ENCODE measurements at places on chromosomes 3 and 15.
A peak's percentile ranks its signal among the peaks of the same experiment; 100 is the strongest.

DNA sequence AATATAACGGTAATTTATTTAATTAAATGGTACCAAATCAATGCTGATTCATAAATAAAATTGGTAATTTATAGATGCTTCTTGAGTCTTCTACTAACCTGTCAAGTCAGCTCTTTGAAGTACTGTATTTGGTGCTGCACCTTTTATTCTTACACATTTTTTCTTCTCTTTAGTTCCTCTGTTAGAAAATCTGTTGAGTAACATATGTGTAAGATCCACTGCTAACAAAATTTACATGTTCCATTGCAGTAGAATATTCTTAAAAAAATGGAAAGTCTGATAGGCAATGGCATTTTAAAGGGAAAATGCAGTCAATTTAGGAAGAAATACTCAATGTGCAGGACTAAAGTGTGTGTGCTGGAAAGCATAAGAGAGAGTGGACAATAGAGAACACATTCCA, 936.6 kb downstream of the ZPLD1 start:
- no peak for DNase-seq

DNA sequence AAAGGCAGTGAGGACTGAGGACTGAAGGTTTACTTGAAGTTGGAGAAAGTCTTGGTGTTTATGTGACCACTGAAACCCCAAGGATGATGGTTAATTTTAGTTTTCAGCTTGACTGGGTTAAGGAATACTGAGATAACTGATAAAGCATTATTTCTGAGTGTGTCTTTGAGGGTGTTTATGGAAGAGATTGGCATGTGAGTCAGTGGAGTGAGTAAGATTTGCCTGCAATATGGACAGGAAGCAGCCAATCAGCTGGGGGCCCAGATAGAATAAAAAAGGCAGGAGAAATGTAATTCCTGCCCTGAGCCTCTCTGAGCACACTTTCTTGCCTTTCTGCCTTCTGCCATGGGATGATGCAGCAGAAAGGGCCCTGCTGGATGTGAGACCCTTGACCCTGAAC, 92.4 kb downstream of the KBTBD8 start:
- DNase-seq = no peak

GRCh38 chr3:165507576-165507975, 311.4 kb upstream of the SLITRK3 start:
- DNase-seq = no peak

GRCh38 chr15:69668963-69669362, 216.3 kb downstream of the RPLP1 start:
- DNase-seq = no peak

GRCh38 chr15:80834402-80834801, 55.2 kb downstream of the CEMIP start:
- DNase-seq = no peak

DNA sequence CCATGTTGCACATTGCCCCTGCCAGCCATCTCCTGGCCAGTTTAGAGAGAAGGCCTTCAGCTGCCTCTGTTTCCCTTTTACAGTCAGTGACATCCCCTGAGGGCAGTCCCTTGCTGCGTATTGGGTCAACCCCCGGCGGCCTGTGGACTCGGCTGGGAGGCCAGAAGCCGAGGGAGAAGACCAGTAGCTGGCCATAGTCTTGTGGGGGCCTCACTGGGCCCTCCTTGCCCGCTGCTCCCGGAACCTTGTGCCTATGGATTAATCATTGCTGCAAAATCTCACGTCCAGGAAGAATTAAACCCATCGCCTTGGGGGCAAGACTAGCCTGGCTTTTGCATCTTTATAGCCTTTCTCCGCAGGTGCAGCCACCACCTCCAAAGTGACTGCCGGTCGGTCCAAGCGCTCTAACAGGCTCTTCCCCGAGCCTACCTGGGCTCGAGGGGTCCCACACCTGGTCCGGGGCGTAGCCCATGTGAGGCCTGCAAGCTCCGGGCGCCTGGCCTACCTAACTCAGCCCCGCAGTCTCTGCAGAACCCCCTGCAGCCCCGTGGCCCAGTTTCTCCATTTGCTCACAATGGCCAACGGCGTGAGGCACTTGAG, 870 bp upstream of the CHAC1 start:
- DNase-seq = peak; percentile 13

- no peak for DNase-seq
These were observed 12.4 kb upstream of the USP3 start for GRCh38 chr15:63491979-63492378.

DNA sequence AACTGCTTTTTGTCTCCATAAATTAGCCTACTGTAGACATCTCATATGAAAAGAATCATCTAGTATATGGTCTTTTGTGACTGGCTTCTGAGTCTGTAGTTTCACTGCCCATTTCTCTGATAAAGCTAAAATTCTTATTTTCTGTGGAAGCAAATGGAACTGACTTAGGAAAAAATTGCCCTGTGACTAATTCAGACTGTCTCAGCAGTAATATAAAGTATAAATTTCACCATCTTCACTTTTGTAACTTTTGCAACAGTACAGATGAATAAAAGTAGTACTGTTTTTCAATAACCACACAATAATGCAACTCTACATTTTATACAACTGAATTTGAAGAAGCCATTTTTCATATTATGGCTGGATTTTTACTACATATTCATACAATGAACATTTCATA, 104.1 kb downstream of the TBC1D5 start:
- no peak for DNase-seq

DNA sequence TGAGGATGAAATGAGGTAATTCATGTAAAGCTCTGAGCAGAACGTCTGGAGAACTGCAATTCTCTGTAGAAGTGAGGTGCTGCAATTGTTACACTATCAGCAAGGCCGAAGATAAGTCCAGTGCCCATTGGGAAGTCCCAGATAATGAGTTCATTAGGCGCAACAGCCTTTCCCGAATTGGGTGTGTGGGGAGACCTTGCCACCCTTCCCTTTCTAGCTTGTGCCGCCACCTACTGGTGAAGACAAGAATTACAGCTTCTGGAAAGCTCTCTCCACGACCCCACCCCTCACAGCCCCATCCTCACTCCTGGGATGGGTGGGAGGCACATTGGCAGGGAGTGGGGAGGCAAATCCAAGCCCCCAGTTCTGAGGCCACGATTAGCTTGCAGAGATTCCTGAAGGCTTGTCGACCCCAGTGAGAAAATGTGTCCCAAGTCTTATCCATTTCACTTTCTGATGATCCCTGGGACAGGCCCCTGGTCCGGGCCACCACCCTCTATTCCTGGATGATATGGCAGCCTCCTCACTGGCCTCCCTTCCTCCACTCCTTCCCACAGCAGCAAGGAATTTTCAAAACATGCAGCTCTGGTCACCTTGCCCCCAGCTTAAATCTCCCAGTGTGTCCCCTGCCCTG, 36.4 kb downstream of the FAM3D start:
- peak; percentile 51 for DNase-seq

DNA sequence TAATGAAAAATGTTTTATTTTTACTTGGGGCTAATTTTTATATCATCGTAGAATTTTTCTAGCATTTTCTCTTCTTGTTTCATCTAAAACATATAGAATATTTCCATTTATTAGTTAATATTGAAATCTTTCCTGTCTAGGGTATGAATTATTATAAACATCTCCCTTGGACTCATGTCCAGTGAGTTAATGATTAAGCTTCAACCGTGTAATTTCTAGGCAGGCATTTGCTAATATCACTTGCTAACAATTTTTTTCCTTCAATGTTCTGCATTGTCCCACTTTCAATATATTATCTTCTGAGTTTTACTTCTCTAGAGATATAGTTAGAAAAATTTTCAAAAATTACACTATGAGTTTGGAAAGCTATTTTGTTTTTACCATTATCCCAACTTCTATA, 1371.6 kb upstream of the EPHA6 start:
- no peak for DNase-seq

GRCh38 chr3:122025296-122025695, 3.2 kb upstream of the ILDR1 start:
- DNase-seq = no peak

DNA sequence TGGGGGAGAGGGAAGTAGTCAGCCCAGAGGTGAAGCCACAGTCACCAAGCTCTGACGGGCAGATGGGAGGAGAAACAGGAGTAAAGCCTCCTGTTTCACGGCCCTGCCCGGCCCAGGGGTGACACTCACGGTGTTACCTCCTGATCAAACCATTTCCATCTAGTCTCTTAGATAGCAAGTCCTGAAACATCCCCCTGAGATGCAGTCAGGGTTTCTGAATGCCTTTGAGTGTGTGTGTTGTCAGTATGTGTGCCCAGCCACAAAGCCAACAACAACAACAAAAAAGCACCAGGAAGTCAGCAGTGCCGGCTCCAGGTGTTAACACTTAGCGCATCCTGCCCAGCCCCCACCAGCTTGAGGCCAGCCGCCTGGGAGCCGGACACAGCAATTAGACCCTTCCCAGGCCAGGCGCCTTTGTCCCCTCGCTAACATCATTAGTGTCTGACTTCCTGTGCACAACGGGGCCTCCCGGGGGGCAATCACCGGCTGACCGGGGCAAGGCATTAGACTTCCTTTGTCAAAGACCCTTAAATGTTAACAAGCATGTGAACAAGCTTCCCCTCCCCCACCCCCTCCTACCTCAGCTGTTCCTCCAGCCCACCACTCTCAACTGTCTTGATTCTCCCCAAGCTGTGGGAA, 34.5 kb downstream of the IL17RD start:
- no peak for DNase-seq

DNA sequence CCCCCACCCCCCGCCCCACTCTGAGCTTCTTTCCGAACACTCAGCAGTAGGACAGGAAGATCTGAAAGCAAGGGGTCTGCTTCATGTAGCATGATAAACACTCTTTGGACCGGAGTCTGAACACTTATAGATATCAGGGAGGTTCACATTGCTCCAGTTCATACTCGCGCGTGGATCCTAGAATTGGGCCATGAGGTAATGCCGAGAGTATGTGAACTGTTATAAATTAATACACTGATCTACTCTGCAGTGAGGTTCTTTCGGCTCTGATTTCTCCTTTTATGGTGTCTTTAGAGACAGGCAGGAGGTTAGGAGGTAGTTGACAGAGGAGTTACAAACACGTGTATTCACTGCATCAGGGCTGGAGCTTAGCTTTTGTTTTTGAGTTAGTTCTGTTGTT, 223.0 kb downstream of the THSD4 start:
- no peak for DNase-seq

DNA sequence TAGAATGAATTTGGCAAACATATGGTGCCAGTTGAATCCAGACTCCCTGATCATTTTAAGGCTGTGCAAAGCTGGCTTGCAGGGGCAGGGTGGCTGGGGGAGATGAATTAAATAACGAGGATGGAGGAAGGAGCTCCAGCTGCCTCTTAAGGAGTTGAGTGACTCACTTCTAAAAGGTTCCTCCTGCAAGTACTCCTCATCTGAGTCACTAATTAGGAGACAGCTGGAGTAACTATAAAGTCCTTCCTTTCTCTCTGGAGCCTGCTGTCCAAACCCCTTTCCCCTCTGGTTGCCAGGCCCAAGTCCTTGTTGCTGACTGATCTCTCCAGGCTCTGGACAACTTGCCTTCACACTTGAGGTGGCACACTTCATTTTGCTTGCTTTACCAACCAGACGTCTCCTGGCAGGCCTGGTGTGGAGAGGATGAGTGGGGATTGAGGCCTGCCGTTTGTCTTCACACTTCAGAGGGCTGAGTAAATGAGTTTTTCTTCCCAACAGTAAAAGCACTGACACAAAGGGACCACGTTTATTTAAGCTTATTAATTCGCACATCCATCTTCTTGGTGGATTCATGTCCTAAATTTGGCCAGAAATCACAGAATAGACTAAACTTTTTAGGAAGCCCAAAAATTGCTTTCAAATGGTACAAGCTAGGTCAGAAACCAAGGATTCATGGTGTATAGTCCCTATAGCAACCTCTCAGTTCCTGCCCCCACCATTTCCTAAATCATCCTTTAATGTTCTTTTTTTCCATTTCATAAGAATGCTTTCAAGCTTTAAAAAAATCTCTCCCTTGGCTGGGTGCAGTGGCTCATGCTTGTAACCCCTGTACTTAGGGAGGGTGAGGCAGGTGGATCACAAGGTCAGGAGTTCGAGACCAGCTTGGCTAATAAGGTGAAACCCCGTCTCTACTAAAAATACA, 90.5 kb upstream of the MYRIP start:
- DNase-seq = no peak

- DNase-seq = no peak
These were observed 2.3 kb downstream of the MINDY4B start for GRCh38 chr3:150902988-150903387.

All from hematopoietic multipotent progenitor cell treated with erythropoietin and hydrocortisone succinate and interleukin-3 and kit ligand, for 17 days (in vitro differentiated cells).